ENCODE measurements at places on chromosomes 11 and 22.
A peak's percentile ranks its signal among the peaks of the same experiment; 100 is the strongest.

- DNase-seq, result peak; percentile 92
Observed at GRCh38 chr22:44523981-44524759, 26.1 kb upstream of the RTL6 start.

DNA sequence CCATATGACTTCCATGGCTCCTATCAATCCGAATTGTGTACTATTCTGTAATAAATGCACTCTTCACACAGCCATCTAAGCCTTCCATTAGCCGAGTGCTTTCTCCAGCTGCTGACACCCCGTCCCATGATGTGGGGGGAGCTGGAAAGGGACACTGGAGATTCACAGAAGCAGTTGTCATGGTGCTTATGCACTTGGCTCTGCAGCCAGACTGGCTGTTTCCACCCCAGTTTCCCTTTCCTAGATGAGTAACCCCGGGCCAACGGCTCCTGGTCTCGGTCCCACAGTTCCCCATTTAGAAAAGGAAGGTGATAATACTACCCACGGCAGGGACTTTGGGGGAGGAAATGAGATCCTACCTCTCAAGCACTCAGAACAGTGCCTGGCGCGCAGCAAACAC is 244.9 kb upstream of the SYN3 start:
- DNase-seq, result no peak

DNA sequence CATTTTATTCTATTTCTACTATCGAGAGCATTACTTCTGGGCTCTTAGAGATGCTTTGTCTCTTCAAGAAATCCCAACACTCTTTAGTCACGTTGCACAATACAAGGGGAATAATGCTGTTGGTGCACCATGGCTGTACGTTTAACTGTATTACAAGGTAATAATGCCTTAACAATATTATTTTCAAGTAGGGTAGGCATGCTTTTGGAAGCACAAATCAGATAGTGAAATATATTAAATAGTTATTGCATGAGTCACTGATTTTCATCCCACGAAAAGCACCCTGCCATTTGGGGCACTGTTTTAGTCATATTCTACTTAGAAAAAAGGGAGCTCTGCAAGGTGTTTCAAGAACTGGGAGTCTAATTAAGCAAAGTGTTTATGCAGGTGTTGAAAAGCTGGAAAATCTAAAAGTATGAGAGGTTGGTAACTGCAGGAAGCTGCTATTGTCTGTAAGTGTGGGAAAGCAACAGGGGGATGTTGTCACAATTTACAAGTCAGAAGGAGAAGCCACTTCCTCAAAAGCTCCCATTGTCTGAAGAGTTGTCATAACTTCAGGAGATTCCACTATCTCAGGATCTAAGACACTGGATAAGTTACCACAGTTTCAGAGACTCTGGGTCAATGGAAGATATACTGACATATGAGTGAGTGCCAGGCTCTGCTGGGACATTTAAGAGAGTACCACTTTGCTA is 218.2 kb downstream of the JRKL start:
- no peak for DNase-seq

DNA sequence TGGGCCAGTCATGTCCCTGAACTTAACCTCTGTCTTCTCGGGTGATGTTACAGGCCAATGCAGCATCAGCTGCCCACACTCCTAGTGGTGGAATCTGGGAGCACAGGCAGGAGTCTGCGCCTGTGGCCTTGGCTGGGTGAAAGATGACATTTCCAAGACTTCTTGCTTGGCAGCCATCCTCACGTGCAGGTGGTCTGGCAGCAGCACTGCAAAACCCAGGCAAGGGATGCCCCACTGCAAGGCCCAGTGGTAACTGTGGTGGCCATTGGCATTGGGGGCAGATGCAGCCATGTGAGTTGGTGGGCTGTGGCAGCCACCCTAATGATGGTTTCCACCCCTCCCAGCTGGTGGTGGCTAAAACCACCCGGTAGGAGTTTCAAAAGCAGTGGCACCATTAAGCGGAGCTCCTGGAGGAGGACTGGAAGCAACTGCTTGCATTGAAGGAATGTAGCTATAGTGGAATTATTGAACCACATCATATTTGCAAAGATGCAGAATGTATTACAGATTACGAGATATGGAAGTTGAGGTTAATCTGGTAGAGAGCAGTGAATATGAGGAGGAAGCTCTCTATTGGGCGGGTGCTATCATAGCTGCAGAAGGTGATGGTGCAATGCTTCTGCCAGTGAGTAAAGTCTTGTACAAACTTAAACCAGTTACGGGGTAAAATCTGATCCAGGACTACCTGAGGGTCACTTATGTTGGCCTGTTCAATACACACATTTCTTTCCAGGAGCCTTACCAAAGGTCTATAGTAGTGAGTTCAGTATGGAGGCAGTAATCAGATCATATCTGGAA is 120.7 kb upstream of the TOP3B start:
- DNase-seq, result no peak

- no peak for DNase-seq
Observed at GRCh38 chr11:74434528-74434927, 32.8 kb downstream of the KCNE3 start.

- DNase-seq, result no peak
Observed at GRCh38 chr11:116530705-116531104, 242.1 kb downstream of the BUD13 start.

DNA sequence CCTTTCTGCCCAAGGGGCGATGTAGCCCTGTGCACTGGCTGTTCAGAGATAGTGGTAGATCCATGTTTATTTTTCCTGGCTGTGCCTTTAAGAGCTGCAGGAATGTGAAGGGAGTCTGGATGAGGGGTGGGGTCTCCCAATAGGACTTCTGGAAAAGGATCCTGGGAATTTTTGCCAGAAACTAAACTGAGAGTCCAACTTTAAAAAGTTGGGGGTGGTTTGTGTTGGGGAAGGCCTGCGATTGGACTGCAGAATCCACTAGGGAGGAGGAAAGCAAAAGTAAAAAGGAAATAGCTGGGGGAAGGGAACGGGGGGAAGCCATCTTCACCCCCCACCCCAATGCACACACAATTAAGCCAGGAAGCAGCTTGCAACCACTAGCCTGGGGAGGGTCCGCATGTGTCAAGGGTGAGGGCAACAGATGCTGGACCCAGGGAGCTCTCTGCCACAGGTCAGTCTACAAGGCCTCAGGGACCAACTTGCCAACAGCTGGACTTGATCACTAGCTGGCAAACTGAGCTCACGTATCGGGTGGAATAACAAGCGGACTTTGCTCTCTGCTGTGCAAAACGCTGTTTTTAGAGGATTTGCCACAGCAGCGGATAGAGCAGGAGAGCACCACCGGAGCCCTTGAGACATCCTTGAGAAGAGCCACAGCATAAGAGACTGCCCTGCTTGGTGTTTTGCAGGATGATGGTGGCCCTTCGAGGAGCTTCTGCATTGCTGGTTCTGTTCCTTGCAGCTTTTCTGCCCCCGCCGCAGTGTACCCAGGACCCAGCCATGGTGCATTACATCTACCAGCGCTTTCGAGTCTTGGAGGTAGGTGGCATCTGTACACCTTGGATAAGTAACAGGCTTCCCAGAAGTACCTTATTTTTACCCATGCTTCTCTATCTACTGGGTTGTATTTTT is at the start of gene OLFML1:
Gene OLFML1 (plus strand): TSS at position 321 of the 912 bp plus-strand sequence. CDS start 370 bp downstream, at position 691.
- peak; percentile 51 for DNase-seq

DNA sequence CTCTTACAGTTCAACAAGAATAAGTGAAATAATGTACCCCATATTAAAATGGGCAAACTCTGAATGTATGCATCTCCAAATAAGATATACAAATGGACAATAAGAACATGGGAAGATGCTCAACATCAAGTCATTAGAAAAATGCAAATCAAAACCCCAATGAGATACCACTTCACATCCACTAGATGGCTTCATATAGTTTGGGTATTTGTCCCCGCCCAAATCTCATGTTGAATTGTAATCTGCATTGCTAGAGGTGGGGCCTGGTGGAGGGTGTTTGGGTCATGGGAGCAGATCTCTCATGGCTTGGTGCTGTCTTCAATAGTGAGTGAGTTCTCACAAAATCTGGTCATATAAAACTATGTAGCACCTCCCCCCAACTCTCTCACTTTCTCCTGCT is 5.7 kb downstream of the MPZL2 start:
- DNase-seq, result no peak

GRCh38 chr22:21779444-21779843 is 43.9 kb upstream of the YPEL1 start:
- no peak for DNase-seq

GRCh38 chr11:121722431-121723245 is 269.9 kb upstream of the SORL1-AS1 start:
- peak; percentile 91 for DNase-seq

DNA sequence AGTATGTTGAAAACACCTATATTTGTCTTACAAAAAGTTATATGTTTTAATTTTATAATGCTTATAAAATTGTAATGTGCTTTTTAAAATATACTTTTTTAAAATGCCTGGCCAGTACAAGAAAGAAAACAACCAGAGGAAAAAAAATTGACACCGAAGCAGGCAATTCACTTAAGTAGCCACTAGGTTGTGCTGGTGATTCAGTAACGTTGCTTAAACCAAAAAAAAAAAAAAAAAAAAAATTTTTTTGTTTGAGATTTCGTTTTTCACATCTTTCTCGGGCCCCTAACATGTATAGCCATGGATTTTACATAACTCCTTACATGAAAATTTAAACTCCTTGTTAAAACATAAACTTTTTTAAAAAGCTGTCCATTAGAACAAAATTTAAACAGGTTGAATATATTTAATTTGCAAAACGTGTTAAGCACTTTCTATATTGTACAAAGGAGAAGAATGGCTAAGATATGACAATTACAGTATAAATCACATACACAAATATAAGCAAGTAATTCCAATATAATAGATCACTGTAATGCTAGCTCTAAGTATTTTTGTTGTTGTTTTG is 9.2 kb downstream of the OR8B4 start:
- DNase-seq, result peak; percentile 79

Measured in adipocyte (in vitro differentiated cells).